Astrocyte of the cerebellum (primary cell): ENCODE measurements at places on chromosomes 7 and 10.

DNA sequence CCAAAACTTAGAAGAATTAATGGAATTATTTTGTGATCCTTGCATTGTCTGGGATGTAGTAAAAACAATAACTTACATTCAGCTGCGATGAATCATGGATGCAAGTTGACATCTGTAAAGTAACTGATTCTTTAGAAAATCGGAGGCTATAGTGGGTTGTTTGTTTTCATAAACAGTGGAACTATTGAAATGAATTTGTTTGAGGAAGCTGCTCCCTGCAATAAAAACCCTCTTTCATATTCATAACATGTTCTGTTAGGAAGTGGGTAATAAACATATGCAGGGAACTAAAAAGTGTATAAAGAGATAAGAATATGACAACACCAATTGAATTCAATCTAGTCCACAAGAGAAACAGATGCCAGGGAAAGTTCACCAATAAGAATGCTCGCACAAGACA, 53.6 kb downstream of the AGMO start:
- DNase-seq: no peak

- no peak for DNase-seq
Observed at GRCh38 chr7:30237271-30237695, 47.1 kb upstream of the ZNRF2 start.

GRCh38 chr7:50393076-50393475, 57.1 kb downstream of the FIGNL1 start:
- DNase-seq: no peak

DNA sequence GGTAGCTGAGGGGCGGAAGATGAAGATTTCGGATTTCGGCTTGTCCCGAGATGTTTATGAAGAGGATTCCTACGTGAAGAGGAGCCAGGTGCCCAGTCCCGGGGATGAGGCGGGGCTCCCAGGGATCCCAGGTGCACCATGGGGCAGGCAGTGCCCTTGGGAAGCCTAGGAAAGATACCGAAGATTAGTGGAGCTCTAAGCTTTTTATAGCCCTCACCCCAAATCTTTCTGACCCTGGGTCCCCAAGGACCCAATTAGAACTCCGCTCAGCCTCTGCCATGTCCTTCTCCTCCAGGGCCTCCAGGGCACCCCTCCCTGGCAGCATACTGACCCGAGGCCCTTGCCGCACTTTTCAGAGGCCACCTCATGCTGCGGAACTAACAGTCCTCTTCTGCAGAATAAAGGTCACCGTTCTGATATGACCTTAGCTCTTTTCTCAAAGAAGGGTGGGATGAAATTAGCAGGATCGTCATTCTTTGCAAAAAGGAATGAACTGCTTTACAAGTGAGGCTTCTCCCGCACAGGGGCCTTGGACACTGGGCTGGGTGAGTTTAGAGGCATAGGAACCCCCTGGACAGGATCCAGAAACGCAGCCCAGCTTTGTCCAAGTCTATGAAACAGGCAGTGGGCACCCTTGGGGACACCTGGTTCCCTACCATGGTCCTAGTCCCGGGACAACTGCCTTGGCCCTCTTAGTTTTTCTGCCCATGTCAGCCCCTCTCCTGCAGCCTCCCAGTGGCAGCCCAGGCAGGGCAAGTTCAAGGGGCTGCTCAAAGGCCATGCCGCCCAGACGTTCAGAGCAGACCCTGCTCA, 17.9 kb upstream of the CSGALNACT2 start:
- no peak for DNase-seq

- no peak for DNase-seq
Observed at GRCh38 chr10:378230-378929, 243.1 kb downstream of the ZMYND11 start.

- DNase-seq: no peak
Observed at GRCh38 chr10:32938554-32939061, 19.4 kb downstream of the ITGB1 start.
